CD4-positive, CD25-positive, alpha-beta regulatory T cell (primary cell): ENCODE measurements at places on chromosomes 13 and 19. TPM values are rescaled to one million over a fixed set of nuclear protein-coding genes. Genes with fewer than 3 reads are reported as not detected.

The SEMA6B gene
- not detected for total RNA-seq

The NKG7 gene
- 1.8 TPM for total RNA-seq

The RPL21 gene
- 1,575 TPM for total RNA-seq

The IGFL1 gene
- not detected for total RNA-seq

DNA sequence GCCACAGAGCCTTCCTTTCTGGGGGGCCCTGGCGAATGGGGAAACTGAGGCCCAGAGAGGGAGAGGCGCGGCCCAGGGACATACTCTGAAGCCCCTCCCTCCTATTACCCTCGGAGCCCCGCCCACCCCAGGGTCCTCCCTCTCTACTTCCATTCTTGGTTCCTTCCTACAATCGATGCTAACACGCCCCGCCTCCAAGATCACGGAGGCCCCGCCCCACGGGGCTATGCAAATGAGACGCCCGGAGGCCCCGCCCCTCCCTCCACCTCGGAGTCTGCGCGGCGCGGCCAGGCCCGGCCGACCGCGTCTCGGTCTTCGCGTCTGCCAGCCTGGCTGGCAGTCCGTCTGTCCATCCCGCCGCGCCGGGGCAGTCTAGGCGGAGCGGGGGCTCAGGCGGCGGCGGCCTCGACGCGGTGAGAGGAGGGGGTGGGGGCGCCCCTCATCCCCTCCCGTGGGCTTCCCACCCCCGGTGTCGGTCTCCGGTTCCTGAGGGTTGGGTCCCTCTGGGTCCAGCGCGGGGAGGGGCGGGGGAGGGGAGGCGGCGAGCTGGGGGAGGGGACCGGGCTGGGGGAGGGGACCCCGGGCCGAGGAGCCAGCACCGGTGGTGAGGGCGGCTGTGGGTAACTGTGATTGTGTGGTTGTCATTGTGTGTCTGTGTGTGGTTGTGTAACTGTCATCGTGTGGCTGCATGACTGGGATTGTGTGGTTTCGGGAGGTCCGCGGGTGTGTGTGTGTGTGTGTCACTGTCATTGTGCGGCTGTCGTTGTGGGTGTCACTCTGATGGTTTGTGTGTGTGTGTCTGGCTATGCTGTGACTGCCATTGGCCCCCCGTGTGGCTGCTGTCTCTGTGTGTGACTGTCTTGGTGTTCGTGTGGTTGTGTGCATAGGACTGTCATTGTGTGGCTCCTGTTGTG lies at the start of gene PLPPR2:
TSS of gene PLPPR2 (plus strand) at position 273 of the 914 bp plus-strand sequence. CDS start 2,242 bp downstream, outside the sequence.
- DNase-seq, result peak; percentile 84

GRCh38 chr13:35771898-35772297 lies 295.4 kb upstream of the MAB21L1 start:
- no peak for DNase-seq

GRCh38 chr13:91572944-91573598 lies 174.7 kb downstream of the GPC5 start:
- DNase-seq, result no peak

GRCh38 chr13:63517371-63517770 lies 2101.7 kb upstream of the PCDH20 start:
- DNase-seq, result no peak
